ENCODE measurements at places on chromosomes 12 and 14.

DNA sequence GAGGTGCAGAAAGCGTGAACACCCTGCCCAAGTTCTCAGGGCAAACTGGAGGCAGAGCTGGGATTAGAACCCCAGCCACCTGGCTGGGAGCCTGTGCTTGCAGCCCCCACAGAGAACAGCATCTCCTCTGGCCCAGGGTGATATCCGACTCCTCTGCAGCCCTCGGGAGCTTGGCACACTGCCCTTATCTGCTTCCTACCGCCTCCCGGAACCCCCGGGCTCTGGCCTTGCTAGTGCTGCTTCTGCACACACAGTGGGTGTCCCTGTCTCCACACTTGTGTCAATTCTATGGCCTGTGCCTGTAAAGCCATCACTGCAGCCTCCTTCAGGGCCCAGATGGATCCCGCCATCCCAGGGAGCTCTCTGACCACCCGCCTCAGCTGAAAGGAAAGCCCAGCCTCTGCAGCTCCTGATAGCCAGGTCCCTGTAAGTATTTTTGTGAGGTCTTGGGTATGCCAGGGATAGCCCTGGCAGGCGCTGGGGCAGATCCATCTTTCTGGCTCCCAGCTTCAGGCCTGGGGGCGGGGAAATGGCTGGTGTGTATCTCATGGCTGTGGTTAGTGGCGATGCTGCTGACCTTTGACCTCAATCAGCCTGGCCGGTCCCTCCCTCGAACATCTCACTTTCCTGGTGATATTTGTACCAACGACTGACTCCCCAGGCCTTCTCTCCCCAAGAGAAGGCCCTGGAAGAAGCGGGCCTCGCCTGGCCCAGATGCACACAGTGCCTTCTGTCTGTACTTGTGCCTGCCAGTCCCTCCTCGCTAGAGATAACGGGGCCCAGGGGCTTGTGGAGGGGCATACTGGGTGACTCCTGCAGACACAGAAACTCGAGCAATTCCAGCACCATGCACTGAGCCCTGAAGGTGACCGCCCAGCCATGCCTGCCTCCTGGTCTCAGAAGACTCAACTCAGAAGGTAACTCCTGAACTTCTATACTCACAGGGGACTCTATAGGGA, 183.8 kb downstream of the CALM1 start:
- H3K4me3 ChIP-seq = no peak overlapping the region
- H3K4me1 ChIP-seq = no peaks in the 10 kb centered on the region
- H3K27ac ChIP-seq = no peak overlapping the region
- no peak for DNase-seq

DNA sequence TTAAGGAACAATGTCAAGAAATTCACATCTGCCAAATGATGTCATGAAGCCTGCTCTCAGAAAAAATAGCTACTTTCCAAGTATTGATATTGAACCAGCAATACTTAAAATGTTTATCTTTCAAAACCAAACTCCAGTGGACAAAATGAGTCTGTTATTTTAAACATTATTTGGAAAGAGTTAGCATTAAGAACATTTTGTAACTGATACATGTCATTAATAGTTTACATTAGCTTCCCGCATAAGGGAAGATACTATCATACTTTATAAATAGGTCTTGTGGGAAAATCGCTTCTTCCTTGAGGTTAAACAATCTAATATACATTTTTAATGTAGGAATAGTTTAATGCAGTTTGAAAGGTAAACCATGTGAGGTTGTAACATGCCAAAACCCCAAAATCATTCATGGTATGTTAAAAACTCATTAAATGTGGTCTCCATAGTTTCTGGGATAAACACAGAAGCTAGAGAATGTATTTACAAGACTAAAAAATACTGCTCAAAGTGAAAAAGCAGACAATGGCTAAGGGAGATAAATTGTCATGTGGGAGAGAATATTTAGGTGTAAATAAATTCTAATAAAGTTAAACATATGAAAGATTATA, 73.4 kb upstream of the ATP2B1 start:
- H3K36me3 ChIP-seq = no peaks in the 10 kb centered on the region
- no peaks in the 10 kb centered on the region for H3K4me1 ChIP-seq
- H3K27me3 ChIP-seq = no peaks in the 10 kb centered on the region
- DNase-seq = no peak

GRCh38 chr14:86050072-86050683, 520.2 kb downstream of the FLRT2 start:
- no peaks in the 10 kb centered on the region for H3K36me3 ChIP-seq
- no peak for DNase-seq
- H3K27me3 ChIP-seq = no peaks in the 10 kb centered on the region
- H3K27ac ChIP-seq = no peak overlapping the region
- H3K4me3 ChIP-seq = no peak overlapping the region

- no peak overlapping the region for H3K27ac ChIP-seq
- DNase-seq = no peak
- H3K36me3 ChIP-seq = no peaks in the 10 kb centered on the region
- no peak overlapping the region for H3K4me3 ChIP-seq
- H3K4me1 ChIP-seq = no peaks in the 10 kb centered on the region
Observed at GRCh38 chr12:98582093-98582492, 11.4 kb upstream of the SLC25A3 start.

DNA sequence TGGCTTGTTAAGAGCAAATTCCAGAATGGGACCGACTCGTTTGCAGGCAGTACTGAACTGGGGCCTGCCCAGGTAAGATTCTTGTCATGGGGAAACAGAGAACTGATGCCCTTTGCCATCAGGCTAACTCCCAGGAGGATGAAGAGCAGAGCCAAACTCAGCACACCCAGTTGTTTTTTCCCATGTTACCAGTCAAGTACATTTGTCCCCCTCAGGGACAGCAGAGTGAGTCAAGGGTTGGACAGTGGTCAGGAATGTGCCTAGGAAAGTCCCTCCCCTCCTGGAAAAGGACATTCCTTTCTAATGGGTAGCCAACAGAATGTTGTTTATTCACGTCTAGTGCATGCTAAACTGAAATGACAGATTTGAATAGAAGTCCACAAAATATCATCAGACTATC, 1.6 kb downstream of the ART4 start:
- H3K27ac ChIP-seq = peak overlapping the region; percentile 64
- H3K36me3 ChIP-seq = no peaks in the 10 kb centered on the region
- no peaks in the 10 kb centered on the region for H3K27me3 ChIP-seq
- DNase-seq = no peak
- H3K4me3 ChIP-seq = no peak overlapping the region

- no peaks in the 10 kb centered on the region for H3K36me3 ChIP-seq
- H3K4me3 ChIP-seq = peak overlapping the region; percentile 82
- H3K27me3 ChIP-seq = no peaks in the 10 kb centered on the region
- H3K4me1 ChIP-seq = no peaks in the 10 kb centered on the region
- H3K27ac ChIP-seq = peak overlapping the region; percentile 99
Observed at GRCh38 chr14:91509083-91509877, 830 bp downstream of the PPP4R3A start.

- H3K36me3 ChIP-seq = no peaks in the 10 kb centered on the region
- H3K27me3 ChIP-seq = no peaks in the 10 kb centered on the region
- H3K4me1 ChIP-seq = no peaks in the 10 kb centered on the region
- DNase-seq = no peak
Observed at GRCh38 chr12:80041692-80042091, 57.6 kb upstream of the OTOGL start.

DNA sequence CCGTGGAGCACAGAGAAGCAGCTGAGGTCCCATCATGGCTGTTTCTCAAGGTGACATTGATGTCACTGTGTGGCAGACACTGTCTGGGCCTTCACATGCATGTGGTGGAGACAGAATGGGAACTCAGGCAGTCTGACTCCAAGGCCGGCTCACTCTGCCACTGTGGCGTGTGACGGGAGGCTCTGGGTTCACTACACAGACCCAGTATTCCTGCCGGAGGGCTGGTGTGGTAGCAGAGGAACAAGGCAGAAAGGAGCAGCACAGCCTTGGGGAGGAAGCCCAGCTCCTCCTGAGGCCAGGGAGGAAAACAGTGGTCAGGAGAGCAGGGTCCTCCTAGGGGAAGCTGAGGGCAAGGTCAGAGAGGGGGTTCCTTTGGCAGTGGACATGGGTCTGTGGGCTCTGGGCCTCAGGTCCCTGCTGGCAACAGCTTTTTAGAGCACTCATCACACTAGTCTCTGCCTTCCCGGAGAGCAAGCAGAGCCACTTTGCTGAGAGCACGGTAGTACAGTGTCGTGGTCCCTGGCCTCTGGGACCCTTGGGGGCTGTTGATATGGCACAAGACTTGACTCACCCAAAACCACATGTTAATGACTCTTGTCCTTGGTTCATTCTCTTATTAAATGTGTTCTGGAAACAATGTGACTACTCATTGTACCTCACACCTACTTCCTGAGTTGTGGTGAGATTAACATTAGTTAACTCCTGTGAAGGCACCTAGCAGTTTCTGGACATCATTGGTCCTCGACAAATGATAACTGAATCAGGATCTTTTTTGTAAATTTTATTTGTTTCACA, 21.3 kb downstream of the DCAF4 start:
- DNase-seq = no peak
- no peaks in the 10 kb centered on the region for H3K4me1 ChIP-seq
- H3K27ac ChIP-seq = no peak overlapping the region
- H3K4me3 ChIP-seq = no peak overlapping the region
- no peaks in the 10 kb centered on the region for H3K36me3 ChIP-seq
- H3K27me3 ChIP-seq = no peaks in the 10 kb centered on the region

DNA sequence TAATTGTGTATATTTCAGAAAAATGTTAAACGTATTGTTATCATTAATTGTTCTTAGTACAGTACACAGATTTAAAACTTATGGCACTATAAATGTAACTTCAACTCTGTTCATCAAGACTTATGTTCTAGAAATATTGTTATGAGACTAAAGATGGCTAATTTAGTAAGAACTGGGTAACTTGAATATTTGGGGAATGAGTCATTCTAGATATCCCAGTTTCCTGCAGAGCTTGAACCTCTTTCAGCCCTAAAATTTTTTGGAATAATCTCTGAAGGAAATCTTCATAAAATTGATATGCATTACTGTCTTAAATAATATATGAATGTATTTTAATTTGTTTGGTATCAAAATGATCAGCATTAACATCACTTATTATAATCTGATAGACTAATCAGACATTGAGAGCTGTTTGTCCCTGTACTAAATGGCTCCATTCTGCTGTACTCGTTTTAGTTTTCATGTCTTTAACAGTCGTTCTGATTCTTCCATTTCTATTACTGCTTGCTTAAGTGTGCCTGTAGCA, 87.1 kb downstream of the VEZT start:
- no peaks in the 10 kb centered on the region for H3K27me3 ChIP-seq
- DNase-seq = no peak
- no peak overlapping the region for H3K4me3 ChIP-seq
- no peaks in the 10 kb centered on the region for H3K4me1 ChIP-seq
- H3K36me3 ChIP-seq = no peaks in the 10 kb centered on the region

DNA sequence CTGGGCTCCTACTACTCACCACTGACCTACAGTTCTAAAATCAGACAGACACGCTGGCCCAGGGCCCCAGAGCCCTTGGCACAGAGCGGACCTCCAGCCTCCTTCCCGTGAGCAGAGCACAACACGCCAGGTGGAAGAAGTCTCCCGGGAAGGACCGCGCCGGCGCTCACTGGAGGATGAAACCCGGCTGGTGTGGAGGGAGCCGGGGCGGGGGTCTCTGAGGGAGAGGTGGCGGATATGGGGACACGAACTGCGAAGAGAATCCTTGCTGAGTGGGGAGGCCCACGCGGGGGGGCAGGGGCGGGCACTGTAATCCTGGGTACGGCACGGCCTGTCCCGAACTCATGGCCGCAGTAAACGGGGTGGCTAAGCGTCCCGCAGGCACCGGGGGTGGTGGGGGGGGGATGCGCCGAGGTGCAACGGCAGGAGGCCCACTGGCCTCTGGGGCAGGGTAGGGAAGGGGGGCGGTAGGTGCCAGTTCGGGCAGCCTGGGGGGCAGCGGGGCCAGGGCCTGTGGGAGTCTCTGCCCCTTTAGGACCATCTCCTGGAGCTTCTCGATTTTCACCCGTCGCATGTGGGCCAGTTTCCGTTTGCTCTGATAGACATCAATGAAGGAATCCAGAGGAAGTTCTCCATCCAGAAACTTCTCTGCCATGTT, 28.8 kb downstream of the VPS37B start:
- H3K36me3 ChIP-seq = no peaks in the 10 kb centered on the region
- peaks cover 9% of the 10 kb centered on the region for H3K4me1 ChIP-seq
- peak overlapping the region; percentile 59 for H3K27ac ChIP-seq
- DNase-seq = no peak
- H3K4me3 ChIP-seq = no peak overlapping the region
- no peaks in the 10 kb centered on the region for H3K27me3 ChIP-seq

GRCh38 chr12:53594897-53595615, 31.1 kb downstream of the ATF7 start:
- H3K27ac ChIP-seq = no peak overlapping the region
- DNase-seq = no peak
- no peak overlapping the region for H3K4me3 ChIP-seq
- H3K36me3 ChIP-seq = no peaks in the 10 kb centered on the region
- H3K27me3 ChIP-seq = no peaks in the 10 kb centered on the region

GRCh38 chr12:131370791-131371347, 340.0 kb upstream of the SFSWAP start:
- peaks cover 8% of the 10 kb centered on the region for H3K27me3 ChIP-seq
- H3K27ac ChIP-seq = no peak overlapping the region
- no peaks in the 10 kb centered on the region for H3K4me1 ChIP-seq
- no peak for DNase-seq
- H3K36me3 ChIP-seq = no peaks in the 10 kb centered on the region
